H1 (cell line): ENCODE measurements at places on chromosomes 3 and 15. TPM values are rescaled to one million over a fixed set of nuclear protein-coding genes. Genes with fewer than 3 reads are reported as not detected.

- no peaks in the 10 kb centered on the region for H3K4me1 ChIP-seq
- no peaks in the 10 kb centered on the region for H3K27me3 ChIP-seq
- no peak overlapping the region for H3K27ac ChIP-seq
Measured at GRCh38 chr3:126550488-126551051, 8.2 kb downstream of the C3orf22 start.

DNA sequence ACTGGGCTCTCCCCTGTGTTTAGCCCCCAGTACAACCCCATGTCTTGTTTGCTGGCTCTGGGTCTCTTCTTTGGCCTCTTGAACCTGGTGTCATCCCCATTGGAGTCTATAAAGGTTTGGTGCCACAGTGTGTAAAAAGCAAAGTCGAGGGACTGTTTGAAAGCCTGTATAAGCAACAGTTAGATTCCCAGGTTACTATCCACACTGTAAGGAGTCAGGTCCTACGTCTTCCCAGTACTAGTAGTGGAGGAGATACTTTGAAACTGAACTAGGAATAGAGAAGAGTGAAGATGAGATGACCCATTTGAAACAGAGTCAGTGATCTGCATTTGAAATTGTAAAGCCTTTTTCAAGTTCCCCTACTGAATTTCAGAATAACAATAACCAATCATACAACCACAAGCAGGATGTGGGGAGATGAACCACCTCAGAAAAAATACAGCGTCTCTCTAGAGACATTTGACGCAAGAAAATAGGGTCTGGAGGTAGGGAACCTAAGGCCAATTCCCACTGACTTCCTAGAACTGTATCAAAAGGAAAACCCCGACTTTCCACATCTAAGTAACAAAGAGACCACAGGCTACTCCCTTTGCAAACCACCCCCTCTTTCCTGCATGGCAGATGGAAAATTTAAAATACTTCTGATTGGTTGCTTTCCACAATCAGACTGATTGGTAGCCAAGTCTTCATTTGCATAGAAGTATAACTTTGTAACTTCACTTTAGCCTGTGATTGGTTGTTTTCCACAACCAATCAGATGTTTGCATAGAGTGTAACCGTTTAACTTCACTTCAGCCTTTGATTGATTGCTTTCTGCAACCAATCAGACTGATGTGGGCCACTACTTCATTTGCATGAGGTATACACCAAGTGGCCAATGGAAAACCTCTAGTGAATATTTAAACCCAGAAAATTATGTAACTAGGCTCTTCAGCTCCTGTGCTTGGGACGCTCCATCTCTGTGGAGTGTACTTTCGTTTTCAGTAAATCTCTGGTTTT lies 49.9 kb upstream of the NEDD4 start:
- no peak for DNase-seq
- peaks cover 5% of the 10 kb centered on the region for H3K4me1 ChIP-seq
- no peak overlapping the region for H3K27ac ChIP-seq
- no peak overlapping the region for H3K4me3 ChIP-seq
- no peaks in the 10 kb centered on the region for H3K36me3 ChIP-seq

GRCh38 chr3:151306168-151306810 lies 10.3 kb downstream of the GPR87 start:
- no peaks in the 10 kb centered on the region for H3K36me3 ChIP-seq
- H3K27me3 ChIP-seq, result 0 out of 2 replicates have a peak, but pooled peaks cover 3% of the 10 kb centered on the region
- H3K4me3 ChIP-seq, result no peak overlapping the region
- H3K27ac ChIP-seq, result no peak overlapping the region

DNA sequence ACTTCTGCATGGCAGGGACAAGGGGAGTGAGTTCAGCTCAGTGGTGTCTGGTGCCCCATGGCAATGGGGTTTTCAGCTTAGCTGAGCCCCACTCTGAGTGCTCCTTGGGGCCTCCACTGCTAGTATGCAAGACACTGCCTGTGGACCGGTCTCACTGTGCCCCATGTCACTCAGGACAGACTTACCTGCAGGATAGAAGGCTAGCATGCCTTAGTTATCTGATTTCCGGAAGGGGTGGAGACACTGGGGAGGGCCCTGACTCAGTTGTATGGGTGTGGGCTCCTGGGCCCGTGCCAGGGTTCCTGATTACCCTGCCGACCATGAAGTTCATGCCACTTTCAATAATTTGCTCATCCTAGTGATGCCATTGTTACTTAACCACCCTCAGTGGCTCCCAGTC lies 4.3 kb upstream of the SLC6A20 start:
- DNase-seq, result peak; percentile 20
- H3K27me3 ChIP-seq, result peaks cover 29% of the 10 kb centered on the region
- no peak overlapping the region for H3K4me3 ChIP-seq
- no peaks in the 10 kb centered on the region for H3K36me3 ChIP-seq

GRCh38 chr3:2851835-2852234 lies 258.3 kb downstream of the IL5RA start:
- no peak overlapping the region for H3K4me3 ChIP-seq
- H3K36me3 ChIP-seq, result no peaks in the 10 kb centered on the region
- no peak overlapping the region for H3K27ac ChIP-seq
- no peaks in the 10 kb centered on the region for H3K4me1 ChIP-seq

GRCh38 chr15:33243393-33243792 lies 48.9 kb upstream of the FMN1 start:
- no peaks in the 10 kb centered on the region for H3K36me3 ChIP-seq
- H3K4me3 ChIP-seq, result no peak overlapping the region
- no peak overlapping the region for H3K27ac ChIP-seq
- H3K27me3 ChIP-seq, result no peaks in the 10 kb centered on the region

DNA sequence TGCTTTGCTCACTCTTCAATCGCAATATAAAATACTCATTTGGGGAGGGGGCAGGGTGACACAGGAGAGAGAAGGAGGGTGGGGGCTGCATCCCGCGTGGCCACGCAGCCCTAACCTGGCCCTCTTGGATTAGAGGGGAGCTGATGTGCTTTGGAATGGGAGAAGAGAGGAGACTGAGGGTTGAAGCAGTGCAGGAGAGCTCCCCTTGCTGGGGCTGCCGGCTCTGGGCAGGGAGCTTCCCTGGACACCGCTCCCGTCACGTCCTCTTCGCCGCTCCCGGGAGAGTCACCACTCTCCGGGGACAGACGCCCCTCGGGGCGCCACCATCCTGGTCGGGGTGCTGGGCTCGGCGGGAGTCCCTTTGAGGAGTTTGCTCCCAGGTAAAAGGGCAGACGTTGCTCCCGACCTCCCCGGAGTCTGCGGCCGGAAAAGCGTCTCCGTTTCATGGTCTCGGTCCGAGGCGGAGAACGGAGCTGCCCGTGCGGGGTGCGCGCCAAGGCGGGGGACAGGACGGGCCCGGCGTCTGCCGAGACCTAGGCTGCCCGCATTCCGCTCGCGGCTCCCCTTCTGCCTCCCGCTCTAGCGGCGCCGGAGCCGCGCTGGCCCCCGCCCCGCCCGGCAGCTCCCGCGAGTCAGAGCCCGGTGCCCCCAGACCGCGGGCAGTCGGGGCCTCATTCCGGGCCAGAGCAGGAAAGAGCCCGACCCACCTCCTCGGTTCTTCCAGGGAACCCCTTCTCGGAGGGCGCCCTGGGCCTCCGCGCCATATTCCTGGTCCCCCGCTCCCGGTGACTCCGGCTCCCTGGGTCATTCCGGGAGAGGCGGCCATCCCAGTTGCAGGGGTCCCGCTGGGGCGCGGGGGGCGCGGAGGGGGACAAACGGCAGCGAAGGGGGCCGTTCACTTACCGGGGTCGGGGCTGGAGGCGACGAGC lies 603 bp downstream of the SLC7A14 start:
- no peak overlapping the region for H3K27ac ChIP-seq
- H3K27me3 ChIP-seq, result peaks cover 19% of the 10 kb centered on the region
- H3K4me1 ChIP-seq, result peaks cover 7% of the 10 kb centered on the region
- H3K4me3 ChIP-seq, result peak overlapping the region; percentile 58
- no peak for DNase-seq

- no peaks in the 10 kb centered on the region; the same call in 1 of the 2 replicates for H3K36me3 ChIP-seq
- peaks cover 4% of the 10 kb centered on the region for H3K4me1 ChIP-seq
- H3K27ac ChIP-seq, result no peak overlapping the region
- no peak for DNase-seq
- H3K27me3 ChIP-seq, result no peaks in the 10 kb centered on the region
- H3K4me3 ChIP-seq, result peak overlapping the region; percentile 33; the same call in 1 of the 2 replicates
Measured at GRCh38 chr3:112425858-112426750, 73.2 kb downstream of the BTLA start.

DNA sequence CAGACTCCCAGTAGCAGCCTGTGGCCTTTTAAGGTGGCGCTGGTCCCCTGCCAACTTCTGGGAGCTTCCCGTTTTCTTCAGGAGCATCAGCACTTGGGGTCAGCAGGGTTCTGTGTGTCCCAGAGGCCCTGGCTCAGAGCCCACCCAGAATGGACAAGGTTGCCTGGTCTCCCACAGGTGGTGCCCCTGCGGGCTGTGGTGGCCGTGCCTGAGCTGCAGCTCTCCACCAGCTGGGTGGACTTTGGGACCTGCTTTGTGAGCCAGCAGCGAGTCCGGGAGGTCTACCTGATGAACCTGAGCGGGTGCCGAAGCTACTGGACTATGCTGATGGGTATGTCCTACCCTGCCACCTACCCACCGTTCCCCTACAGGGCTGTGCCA lies 15.5 kb downstream of the ACAA1 start:
- no peaks in the 10 kb centered on the region for H3K4me1 ChIP-seq
- no peak overlapping the region for H3K4me3 ChIP-seq
- H3K27me3 ChIP-seq, result no peaks in the 10 kb centered on the region
- no peak overlapping the region for H3K27ac ChIP-seq
- peaks cover 14% of the 10 kb centered on the region for H3K36me3 ChIP-seq

- no peaks in the 10 kb centered on the region for H3K36me3 ChIP-seq
- no peak overlapping the region for H3K27ac ChIP-seq
- H3K4me1 ChIP-seq, result peaks cover 12% of the 10 kb centered on the region
Measured at GRCh38 chr3:44072601-44073540, 168.8 kb upstream of the TOPAZ1 start.

Gene ITPR1
- total RNA-seq, result 11.5 and 16.3 TPM in 2 replicates

Gene ARHGAP11A
- total RNA-seq, result 112 TPM in 2 replicates

Gene FANCD2OS
- not detected in 2 replicates for total RNA-seq

Gene COL8A1
- 0.99 and 1.2 TPM in 2 replicates for total RNA-seq

Gene CLDN16
- not detected in 2 replicates for total RNA-seq

Gene RASGRP1
- 2.1 and 4.1 TPM in 2 replicates for total RNA-seq

Gene RTP1
- total RNA-seq, result 3.0 and 3.2 TPM in 2 replicates

Gene EFCC1
- total RNA-seq, result 0.37 and 0.44 TPM in 2 replicates

Gene TRPM1
- not detected in 2 replicates for total RNA-seq

Gene P2RY14
- total RNA-seq, result not detected in 2 replicates
